ENCODE measurements at places on chromosomes 1 and 21.

DNA sequence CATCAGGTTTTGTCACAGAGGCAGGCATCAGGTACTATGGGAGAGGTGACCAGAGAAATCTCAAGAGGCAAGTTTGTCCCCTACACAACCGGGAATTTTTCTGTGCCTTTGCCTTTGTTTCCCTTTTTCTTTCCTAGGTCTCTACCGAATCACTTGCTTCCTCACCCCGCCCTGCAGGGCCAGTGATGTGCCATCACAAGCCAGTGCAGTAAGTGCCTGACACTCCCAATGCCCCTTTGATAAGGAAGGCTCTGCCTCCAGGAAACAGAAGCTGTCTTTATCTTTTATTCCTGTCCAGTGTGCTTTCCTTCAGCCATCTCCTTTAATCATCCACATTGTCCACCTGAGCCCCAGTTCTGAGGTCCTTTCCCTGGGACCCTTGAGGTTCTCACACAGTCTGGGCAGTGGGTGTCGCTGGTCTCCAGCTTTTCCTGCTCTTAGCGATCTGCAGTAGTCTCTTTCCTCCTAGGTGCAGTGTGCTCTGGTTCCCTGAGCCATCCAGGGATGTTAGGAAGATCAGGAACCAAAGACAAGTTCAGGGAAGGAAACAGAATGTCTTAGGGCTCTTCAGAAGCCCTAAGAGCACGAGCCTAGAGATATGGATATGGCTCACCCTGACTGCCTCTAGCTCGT lies 36.6 kb downstream of the GJA5 start:
- no peak for DNase-seq

DNA sequence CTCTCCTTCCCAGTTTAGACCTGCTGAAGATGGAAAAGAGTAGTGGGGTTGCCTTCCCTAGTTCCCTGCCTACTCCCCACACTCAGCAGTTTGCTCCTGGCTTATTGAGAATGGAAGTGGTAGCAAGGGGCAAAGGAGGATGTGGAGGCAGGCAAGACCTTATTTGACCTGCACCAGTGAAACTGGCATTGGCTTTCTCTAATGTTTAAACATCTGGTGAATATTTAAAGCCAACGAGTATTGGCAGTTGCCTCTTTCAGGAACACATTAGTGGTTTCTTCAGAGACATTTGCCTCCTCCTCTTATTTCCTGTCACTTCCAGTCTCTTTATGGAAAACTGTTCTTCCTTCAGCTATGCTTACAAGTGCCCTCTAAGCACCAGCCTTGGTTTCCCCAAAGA lies 62.4 kb upstream of the VAV3 start:
- DNase-seq = no peak

DNA sequence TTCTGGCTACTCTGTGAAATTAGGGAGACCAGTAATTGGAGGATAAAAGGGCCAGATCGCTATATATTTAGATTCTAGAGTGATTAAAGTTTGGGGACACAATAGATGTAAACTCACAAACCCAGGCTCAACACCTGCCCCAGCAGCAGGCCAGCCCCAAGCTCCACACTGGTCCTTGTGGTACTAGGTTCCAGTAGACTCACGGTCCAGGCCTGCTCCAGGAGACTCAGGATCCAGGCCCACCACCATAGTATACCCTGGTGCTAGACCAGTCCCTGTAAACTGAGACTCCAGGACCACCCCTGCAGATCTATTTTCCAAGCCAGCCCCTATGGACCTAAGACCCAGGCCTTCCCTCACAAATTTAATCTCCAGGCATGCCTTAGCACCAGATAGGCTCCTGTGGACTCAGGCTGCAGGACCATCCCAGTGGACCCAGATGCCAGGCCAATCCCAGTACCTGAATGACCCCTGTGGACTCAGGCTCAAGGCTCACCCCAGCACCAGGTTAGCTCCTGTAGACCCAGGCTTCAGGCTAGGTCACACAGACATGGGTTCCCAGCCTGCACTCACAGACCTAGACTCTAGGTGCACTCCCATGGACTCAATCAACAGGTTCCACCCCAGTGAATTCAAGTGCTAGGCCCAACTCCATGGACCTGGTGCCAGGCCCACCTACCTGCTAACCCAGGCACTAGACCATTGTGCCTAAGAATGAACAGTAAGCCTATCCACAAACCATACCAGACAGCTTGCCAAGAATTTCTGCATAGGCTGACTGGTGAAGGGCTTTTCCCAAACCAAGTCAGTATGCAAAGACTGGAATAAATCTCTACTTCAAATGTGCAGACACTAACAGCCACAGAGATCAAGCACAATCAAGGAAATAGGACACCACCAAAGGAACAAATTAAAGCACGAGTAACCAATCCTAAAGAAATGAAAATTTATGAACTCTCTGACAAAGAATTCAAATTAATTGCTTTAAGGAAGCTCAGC lies 13.8 kb upstream of the DENND1B start:
- no peak for DNase-seq

DNA sequence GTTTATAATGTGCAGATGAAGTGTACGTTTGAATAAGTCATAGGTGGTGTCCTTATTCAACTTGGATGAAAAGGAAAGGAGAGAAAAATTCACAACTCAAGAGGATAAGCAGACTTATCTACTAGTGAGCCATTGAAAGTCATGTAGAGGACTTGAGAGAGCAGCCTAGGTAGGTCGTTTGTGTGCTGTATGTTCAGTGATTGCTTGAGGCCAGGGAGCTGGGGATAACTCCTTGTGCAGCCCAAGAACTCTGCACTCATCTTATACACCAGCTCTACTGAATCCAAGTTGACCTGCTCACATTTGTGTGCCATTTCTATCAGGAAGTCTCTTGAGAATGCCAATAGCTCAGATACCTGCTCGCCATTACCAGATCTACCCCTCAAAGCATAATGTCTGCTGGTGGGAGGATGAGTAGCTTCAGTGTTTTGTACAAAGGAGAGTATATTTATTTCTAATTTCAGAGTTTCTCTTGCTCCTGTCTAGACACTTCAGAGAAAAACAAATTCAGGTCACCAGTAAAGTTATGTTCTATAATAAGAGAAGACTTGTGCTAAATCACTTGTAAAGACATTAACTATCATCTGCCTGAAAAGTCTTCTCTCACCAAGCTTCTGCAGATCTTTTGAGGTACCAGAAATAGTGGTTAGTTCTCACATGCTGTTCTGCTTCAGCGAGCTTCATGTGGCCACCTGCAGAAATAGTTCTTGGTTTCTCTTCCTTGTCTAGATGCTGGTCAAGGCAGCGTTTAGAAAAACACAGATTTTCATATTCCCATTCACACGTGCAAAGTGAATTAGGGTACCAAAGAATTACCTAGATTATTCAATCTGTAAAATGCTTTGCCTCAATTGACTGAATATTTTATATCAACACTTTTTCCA lies 10.8 kb downstream of the S1PR1 start:
- no peak for DNase-seq

DNA sequence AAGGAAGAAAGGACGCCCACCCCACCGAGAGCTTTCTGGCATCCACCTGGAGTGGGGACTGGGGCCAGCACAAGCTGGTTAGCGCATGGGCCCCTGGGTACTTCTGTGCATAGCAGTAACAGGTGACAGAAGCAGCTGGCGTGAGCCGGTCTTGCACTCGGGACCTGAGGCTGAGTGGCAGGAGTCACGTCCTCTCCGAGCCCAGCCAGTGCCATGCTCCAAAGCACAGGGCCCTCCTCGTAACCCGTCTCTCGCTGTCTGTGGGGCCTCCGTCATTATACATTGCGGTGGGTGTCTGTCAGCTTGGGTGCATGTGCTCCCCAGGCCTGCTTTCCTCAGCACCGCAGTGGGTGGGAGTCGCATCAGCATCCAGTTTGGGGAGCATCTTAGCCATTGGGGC lies 87.6 kb upstream of the VAMP3 start:
- DNase-seq = no peak

DNA sequence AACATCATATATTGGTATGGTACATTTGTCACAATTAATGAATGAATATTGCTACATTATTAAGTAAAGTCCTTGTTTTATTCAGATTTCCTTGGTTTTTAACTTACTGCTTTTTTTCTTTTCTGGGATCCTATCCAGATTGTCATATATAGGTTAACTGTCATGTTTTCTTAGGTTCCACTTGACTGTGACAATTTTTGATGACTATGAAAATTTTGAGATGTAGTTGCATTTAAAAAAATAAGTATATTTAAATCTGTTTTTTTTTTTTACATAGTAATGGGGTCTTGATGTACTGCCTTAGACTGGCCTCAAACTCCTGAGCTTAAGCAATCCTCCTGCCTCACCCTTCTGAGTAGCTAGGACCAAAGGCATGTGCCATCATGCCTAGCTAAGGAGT lies 76.8 kb downstream of the ATP6V1G3 start:
- DNase-seq = no peak

GRCh38 chr1:3169665-3170356 lies 100.8 kb downstream of the PRDM16 start:
- DNase-seq = no peak

- no peak for DNase-seq
Measured at GRCh38 chr1:62285984-62286785, 33.0 kb downstream of the KANK4 start.

DNA sequence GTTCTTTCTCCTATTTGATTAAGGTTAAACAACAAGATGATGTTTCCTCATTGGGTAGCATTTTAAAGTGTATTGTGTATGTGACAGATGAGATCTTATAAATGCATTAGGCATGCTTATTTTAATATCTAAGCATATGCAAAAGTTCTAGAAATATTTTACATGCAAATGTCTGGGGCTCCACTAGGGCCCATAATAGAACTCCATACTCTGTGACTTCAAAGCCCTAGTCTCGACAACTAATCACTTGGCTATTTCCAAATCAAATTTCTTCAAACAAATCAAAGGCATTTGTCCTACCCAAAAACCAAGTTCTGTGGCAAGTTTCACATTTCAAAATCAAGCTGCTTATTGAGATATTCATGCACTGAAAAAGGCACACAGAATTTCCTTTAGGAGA lies 385.6 kb upstream of the ST6GALNAC5 start:
- no peak for DNase-seq
